Neuronal stem cell (in vitro differentiated cells): ENCODE measurements at places on chromosomes 7 and 10.

GRCh38 chr10:80536361-80536835 is 1.3 kb upstream of the SH2D4B start:
- DNase-seq: no peak

DNA sequence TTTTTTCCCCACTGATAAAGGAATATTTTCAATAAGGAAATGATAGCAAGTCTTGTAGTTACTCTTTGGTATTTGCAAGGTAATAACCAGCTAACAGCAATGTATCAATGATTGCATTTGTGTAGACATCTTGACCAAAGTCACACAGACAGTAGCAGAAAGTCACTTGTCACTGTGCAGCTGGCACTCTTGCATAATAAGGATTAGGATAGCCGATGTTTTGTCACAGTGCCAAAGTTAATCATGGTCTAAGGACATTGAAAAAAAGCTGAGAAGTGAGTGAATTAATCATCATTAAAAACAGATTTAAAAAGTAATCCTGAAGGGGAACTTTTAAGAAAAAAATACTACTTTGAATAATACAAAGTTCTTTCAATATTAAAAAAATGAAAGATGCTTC is 834.3 kb upstream of the C7orf33 start:
- no peak for DNase-seq

DNA sequence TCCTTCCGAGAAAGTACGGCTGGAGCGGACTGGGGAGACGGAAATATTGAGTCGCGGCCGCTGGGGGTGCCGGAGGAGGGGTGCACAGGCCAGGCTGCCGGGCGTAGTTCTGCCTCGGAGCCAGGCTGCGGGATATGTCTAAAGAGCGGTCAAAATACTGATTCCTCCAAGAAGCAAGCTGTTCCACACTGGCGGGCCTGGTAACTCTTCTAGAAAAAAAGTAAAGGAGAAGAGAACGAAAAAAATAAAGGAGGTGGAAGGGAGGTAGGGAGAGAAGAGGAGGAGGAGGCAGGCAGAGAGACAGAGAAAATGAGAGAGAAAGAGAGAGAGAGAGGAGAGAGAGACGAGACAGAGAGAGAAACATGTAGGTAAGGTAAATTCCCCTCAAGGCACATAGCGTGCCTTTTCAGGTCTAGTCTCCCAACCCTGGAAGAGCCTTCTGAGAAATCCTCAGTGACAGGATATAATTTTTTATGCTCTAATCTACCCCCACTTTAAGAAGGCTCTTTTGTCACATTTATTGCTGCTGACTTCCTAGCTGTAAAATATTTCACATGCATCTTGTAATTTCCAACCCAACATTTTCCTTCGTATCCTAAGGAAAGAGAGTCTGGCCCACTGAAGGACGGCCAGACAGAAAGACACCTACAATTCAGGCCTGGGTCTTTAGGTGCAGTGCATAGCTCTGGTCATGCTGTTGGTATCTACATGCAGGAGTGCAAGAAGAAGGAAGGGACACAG is 5.7 kb downstream of the DLX5 start:
- DNase-seq: peak; percentile 27

DNA sequence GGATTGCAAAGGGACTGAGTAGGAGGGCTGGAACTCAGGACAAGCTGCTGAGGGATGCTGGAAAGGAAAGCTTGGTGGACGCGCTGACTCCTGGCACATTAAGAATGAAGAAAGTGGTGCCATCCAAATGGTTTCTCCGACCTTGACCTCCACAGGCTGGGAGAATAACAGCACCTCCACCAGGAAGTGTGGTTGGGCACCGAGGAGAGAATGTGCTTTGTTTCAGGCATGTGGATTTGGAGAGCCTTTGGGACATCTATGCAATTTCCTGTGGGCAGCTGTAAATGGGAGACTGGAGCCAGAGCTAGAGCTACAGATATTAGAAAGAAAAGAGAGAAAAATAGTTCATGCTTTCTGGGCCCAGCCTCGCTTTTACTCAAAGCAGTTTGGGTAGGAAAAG is 29.8 kb upstream of the HABP2 start:
- no peak for DNase-seq

- peak; percentile 33 for DNase-seq
Measured at GRCh38 chr10:116521424-116522290, 24.1 kb upstream of the PNLIP start.

DNA sequence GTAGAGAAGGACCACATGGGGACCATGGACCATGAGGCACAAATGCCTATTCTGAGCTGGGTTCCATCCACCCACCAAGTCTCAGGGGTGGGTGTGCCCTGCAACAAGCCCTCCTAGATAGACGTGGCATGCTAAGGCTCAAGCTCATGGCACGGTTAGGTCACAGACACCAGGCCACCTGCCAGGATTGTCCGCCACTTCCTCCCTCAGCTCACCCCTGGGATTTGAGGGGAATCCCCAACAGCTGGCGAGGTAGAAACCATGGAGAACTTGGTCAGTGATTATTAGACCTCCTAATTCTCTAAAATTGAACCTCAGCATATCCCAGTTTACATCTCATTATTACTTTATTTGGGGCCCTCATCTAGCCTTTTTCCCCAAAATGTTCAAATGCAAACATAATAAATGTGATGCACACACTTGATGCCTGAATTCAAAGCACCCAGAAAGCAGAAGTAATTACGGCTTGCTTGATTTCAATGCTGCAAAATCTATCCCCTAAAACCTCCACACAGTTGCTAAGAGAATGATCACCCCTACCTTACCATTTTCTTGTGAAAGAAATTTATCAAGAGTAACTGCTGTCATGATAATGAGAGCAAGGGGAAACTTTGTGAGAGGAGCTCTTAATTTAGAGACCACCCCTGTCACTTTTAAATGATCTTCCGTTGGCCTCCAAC is 366.6 kb upstream of the PFKP start:
- DNase-seq: no peak

- DNase-seq: no peak
Measured at GRCh38 chr7:156198277-156198676, 386.0 kb upstream of the SHH start.

GRCh38 chr10:89494575-89494974 is 40.8 kb downstream of the SLC16A12 start:
- no peak for DNase-seq

DNA sequence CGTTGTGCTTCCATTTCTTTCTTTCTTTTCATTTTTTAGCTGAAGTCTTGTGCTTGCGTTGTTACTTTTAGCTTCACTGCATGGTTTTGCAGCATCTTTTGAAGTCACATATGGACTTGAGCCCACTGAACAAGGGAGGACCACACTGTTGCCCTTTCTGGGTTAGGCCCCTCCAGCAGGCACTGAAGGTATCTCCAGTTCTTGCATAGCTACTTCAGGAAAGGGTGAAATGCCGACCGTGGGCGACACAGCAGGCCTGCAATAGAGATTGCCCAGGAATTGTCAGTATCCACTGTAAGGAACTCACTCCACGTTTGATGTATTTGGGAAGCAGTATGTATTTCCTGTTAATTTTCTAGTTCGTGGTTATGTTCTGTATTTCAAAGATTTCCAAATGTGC is 85.1 kb downstream of the WDR37 start:
- no peak for DNase-seq

GRCh38 chr10:132094581-132095234 is 29.0 kb downstream of the JAKMIP3 start:
- no peak for DNase-seq

- DNase-seq: no peak
Measured at GRCh38 chr7:139582130-139582650, 58.7 kb downstream of the CLEC2L start.

- no peak for DNase-seq
Measured at GRCh38 chr7:85021101-85021704, 165.7 kb downstream of the SEMA3D start.

DNA sequence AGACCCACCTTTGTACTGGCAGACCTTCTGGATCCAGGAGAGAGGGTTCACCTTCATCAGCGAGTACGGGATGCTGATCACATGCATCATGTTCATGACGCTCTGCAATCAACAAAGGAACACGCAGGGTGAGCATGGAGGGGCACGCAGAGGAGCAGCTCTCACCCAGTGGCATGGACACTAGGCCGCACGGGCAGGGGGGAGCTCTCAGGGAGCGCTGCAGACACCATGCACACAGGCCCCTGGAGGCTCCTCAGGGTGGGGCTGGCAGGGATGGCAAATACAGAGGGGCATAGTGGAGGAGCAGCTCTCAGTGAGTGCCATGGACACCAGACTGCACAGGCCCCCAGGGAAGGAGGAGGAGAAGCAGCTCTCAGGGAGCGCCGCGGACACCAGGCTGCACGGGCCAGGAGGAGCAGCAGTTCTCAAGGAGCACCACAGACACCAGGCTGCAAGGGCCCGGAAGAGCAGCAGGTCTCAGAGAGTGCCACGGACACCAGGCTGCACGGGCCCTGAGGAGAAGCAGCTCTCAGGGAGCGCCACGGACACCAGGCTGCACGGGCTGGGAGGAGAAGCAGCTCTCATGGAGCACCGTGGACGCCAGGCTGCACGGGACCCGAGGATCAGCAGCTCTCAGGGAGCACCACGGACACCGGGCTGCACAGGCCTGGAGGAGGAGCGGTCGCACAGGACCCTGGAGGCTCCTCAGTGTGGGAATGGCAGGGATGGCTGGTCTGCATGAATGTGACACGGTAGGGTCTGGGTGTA is 249.5 kb downstream of the ZMYND11 start:
- DNase-seq: no peak

DNA sequence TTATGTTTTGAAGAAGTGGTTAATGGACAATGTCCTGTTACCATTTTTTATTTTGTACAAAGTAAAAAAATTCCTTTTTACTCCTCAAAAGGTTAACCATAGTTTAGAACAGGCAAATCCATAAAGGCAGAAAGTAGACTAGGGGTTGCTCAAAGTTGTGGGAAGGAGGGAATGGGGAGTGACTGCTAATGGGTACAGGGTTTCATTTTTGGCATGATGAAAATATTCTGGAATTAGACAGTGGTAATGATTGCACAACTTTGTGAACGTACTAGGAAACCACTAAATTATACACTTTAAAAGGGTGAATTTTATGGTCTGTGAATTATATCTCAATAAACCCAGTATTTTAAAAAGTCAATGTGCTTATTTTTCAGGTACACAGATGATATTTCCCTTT is 35.4 kb upstream of the CDK14 start:
- DNase-seq: no peak

GRCh38 chr7:139561-140243 is 52.7 kb upstream of the FAM20C start:
- no peak for DNase-seq

GRCh38 chr7:23100697-23101096 is 4.9 kb upstream of the KLHL7 start:
- no peak for DNase-seq

DNA sequence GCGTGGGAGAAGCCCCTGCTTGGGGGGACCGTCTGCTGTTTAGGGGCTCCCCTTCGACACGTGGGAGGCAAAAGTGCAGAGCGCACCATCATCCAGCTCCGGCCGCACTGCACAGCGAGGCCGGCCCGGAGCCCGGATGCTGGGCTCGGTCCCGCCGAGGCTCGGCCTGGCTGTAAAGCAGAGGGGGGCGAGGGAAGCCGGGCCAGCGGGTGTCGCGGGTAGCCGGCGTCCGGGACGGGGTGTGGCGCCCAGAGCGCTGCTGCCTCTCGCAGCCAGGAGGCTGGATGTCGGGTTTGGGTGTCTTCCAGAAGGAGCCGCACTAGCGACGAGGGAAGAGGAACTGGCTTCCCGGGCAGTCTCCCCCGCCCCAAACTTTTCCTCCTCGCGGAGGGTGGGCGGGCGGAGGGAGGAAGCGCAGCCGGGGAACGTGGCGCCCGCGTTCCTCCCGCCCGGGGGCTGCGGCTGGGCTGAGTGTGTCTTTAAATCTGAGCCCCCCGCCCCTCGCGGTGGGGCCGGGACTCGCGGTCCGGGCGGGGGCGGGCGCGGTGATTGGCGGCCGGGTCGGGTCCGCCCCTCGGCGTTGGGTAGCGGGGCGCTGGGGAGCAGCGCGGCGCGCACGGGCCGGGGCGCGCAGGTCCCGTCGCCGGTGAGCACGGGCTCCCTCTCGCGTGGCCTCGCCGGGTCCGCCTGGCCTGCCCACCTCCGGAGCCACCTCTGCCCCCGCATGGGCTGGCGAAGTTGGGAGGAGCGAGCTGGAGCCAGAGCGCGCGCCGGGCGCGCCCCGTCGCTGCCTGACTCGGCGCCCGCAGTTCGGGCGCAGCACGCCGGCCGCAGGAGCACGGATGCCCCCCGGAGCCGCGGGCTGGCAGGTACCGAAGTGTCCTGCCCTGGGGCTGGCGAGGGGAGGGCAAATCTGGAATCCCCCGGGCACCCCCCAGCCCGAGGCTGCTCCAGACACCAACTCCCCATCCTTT is at the start of gene PALD1:
TSS of gene PALD1 (plus strand) at position 577 of the 974 bp plus-strand sequence. CDS start 47,185 bp downstream, outside the sequence.
- DNase-seq: peak; percentile 69
